ENCODE measurements at places on chromosomes 3 and 15. TPM values are rescaled to one million over a fixed set of nuclear protein-coding genes. Genes with fewer than 3 reads are reported as not detected.

TEX55 gene
- not detected for total RNA-seq

LSMEM2 gene
- total RNA-seq: not detected

POLQ gene
- 2.3 TPM for total RNA-seq

OIP5 gene
- total RNA-seq: 22.3 TPM

LTK gene
- not detected for total RNA-seq

GOLGA6L6 gene
- total RNA-seq: not detected

DNASE1L3 gene
- total RNA-seq: not detected

ATP8B4 gene
- total RNA-seq: not detected

HYAL1 gene
- total RNA-seq: 3.0 TPM
